ENCODE measurements at places on chromosomes 2 and 18.
A peak's percentile ranks its signal among the peaks of the same experiment; 100 is the strongest.

DNA sequence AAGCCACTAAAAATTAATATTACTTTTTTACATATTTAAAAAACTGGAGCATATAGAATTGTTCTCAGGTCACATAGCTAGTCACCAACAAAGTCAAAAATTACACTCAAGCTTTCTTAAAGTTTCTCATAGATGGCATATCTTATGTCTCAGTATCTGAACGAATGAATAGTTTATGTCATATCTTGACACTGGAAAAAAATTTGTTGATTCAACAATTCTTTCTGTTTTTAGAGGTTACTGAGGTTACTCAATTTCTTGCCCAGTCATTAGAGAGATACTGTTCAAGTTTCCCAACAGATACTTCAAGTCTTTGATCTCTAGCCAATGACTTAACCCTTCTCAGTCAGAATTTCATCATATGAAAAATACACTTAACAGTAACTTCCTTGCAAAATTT, 113.1 kb upstream of the XIRP2 start:
- no peak for DNase-seq

- no peak for DNase-seq
These were observed 441.7 kb downstream of the RNF144A start for GRCh38 chr2:7358865-7359447.

- DNase-seq, result peak; percentile 68
These were observed 42.8 kb downstream of the CCDC102B start for GRCh38 chr18:68840554-68841263.

GRCh38 chr2:217250013-217250524, 390.2 kb upstream of the TNP1 start:
- no peak for DNase-seq

GRCh38 chr18:13161276-13161899, 57.2 kb upstream of the LDLRAD4 start:
- no peak for DNase-seq

- DNase-seq, result no peak
These were observed 1.8 kb downstream of the ONECUT2 start for GRCh38 chr18:57436965-57437333.

- no peak for DNase-seq
These were observed 208.6 kb downstream of the C1D start for GRCh38 chr2:67854103-67854743.

GRCh38 chr2:132915812-132916549, 246.0 kb upstream of the LYPD1 start:
- no peak for DNase-seq

- no peak for DNase-seq
These were observed 23.7 kb upstream of the MSGN1 start for GRCh38 chr2:17792515-17792914.

GRCh38 chr18:48521723-48522122, 17.1 kb upstream of the CTIF start:
- no peak for DNase-seq

- no peak for DNase-seq
These were observed 60.1 kb downstream of the ST3GAL5 start for GRCh38 chr2:85828725-85829124.

DNA sequence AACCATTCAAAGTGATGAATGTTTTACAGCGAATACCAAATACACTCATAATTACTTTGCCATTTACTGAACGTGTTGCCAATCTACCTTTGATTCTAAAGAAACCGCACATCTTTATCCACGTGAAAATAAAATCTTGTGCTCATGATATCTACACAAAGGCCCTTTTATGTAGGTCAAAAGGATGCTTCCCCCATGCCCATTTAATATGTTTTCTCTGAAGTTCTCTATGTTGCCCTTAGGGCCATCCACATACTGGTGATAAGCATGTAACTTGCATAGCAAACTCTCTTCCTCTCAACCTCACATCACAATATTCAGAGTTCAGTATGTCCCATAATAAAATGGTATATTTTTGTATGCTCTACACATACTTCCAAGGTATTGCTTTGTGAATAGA, 380.0 kb upstream of the FIGN start:
- no peak for DNase-seq

DNA sequence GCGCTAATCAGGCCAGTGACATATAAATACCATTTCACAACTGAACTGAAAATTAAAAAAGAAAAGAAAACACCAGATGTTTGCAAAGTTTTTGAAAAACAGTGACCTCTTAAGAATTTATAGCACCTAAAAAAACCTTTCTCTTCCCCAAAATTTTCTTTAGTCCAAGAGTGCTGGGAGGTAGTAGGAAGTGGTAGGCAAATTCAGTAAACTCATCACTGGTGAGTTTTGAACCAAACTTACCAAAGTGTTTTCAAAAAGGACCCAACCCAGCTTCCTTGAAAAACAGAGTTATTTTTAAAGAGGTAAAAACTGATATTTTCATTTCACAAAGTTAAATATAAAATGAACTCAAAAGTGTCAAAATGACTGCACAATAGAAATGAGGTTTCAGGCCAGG, 90.4 kb downstream of the TMEM247 start:
- no peak for DNase-seq

DNA sequence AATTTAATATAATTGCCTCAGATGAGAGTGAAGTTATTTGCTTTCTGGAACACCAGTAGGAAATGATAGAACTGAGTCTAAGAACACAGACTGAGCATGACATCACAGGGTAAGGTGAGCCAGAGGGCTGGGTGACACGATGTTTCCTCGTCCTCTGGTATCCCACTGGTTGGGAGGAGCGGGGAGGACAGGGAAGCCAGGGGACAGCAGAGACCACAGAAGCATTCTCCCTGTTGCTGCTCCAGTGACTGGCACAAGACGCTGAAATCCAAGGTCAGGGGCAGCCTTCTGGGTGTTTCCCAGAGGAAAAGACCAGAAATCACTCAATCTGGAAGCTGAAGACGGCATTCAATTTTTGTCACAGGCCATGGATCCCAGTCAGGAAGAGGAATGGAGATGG, 363.4 kb upstream of the SOX11 start:
- no peak for DNase-seq

- DNase-seq, result no peak
These were observed 677.7 kb upstream of the CDH7 start for GRCh38 chr18:65073060-65073550.

DNA sequence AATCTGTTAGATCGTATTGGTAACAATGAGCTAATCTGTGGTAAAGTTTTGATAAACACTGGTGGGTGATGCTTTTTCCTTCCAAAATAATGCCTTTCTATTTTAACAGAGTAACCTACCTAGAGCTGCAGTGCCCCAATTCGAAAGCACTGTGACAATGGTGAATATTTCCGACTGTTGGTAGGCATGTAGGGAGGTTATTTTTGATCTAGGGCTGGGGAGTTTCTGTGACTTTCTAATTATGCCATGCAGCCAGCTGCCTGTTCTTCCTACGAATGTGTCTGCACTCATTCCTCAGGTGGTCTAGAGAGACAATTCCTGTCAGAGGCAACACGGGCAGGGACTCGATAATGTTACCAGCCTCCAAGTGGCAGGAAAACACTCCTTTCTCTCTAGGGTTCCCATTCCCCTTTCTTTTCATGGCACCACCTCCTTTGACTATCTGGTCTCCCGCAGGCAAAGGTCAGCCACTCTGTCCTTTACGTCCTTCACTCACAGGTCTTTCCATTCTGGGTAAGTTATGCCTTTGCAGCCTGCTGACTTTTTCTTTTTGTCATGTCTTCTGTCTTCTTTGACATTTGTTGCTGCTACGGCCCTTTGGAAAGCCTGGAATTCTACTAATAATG, 167.2 kb upstream of the MGAT5 start:
- DNase-seq, result no peak

- no peak for DNase-seq
These were observed 238.5 kb upstream of the FBXO11 start for GRCh38 chr2:48144777-48145176.

- no peak for DNase-seq
These were observed 194.9 kb upstream of the KYNU start for GRCh38 chr2:142682528-142682927.

- DNase-seq, result no peak
These were observed 95.0 kb upstream of the ZFP36L2 start for GRCh38 chr2:43321446-43321845.

DNA sequence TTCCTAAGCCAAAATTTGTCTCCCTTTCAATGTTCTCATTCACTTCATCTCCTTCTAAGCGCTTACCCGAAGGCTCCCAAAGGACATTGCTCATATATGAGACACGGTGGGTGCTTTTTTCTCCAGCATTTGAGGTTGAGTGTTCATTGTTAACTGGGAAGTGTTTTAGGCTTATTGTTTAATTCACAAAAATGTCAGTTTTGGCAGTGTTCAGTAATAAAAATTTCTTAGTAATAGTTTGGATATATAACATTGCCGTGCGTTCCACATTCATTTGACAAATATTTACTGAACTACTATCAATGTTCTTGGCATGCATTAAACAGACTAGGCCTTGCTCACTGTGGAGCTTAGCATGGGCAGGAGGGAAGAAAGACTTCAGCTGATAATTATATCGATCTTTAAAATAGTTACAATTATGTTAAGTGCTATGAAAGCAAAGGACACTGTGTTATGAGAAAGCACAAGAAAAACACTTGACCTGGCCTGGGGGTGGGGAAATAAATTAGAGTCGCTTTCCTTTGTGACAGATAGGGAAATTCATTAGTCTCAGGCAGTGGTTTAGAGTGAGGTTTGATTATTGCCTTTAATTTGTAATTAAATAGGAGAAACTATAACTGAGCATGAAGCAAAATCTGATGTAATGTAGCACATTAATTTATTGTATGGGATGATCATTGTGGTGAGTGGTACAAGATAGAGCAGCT, 82.2 kb upstream of the DOCK10 start:
- no peak for DNase-seq

DNA sequence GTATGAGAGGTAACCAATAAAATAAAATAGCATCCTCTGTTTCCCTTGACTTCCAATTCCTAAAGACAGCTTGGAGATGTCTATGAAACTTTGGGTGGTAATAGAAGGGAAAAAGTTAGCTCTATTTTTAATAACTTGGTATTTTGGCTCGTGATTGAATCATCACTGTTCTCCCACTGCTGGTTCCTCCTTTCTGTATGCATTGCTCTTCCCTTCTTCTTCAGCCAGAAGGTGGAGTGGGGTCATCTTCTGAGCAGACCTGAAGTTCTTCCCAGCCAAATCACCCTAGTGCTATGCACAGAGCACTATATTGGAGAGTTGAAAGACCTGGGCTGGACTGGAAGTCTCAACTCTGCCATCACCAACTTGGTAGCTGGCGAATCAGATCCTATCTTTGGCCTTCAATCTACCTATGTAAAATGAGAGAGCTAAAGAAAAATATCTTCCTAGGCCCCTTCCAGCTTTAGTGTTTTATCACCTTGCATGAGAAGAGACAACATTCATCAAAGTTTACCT, 54.1 kb downstream of the CPO start:
- no peak for DNase-seq

DNA sequence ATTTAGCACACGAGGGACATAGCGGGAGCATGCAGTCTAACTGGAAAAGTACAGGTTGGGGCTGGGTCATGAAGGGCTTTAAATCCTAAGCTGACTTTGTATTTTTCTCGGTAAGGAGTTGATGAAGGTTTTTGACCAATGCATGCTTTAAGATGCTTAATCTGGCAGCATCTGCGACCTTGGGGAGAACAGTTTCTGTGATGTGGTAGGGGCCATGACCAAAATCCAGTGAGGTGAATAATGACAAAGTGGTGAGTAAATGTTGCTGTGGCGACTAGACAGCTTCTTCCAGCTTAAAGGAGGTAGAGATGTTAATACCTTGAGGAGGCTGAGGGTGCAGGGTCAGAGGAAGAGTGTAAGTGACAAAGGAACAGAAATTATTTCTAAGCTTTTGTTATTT, 174.6 kb upstream of the ALPP start:
- DNase-seq, result no peak

DNA sequence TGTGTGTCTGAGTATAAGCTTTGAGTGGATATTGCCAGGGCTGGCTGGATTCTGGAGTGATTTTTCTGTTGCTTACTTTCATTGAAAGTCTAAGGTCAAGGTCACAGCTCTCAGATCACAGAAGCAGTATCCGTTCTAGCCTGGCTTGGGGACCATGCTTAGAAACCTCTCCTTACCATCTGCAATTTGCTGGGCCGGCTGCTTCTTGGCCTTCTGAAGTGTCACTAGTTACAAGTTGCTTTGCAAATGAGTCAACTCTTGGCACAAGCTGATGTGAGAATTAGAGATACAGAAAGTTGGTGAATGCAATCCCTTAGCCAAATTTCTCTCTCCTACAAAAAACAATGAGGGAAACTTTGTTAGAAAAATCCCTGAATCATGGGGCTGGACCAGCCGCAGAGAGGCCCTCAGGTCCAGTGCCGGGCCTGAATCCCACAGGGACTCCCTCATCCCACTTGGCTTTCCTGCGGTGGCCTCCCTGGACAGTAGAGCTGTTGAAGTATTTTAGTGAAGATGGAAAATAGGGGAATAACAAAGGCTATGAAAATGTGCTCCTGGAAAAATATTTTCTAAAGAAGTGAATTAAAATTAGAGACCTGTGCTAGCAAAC, 92.7 kb upstream of the CNGA3 start:
- no peak for DNase-seq

- no peak for DNase-seq
These were observed 148.8 kb downstream of the SMAD7 start for GRCh38 chr18:48801728-48802542.

DNA sequence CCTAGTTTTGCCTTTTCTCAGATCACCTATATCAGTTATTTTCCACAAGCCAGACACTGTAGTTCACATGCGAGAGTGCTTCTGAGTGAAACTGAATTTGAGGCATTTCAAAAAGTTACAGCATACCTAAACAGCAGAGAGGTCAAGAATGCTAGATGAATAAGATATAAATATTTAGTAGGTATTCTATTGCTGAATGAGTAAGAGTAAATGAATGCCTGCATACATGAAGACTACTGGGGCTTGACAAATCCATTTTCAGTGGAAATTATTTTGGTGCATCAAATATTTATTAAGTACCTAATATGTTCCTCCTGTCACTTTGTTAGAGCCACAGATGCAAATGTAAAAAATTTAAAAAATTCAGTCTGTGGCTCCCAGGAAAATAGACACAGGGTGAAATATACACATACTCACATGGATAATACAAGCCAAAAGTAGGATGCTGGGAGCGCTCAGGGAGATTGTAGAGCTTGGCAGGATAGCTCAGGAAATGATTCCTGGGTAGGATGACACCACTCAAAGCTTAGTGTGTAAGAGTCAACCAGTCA, 27.6 kb upstream of the CDC42EP3 start:
- no peak for DNase-seq

GRCh38 chr2:7686016-7686385, 768.8 kb downstream of the RNF144A start:
- DNase-seq, result no peak

DNA sequence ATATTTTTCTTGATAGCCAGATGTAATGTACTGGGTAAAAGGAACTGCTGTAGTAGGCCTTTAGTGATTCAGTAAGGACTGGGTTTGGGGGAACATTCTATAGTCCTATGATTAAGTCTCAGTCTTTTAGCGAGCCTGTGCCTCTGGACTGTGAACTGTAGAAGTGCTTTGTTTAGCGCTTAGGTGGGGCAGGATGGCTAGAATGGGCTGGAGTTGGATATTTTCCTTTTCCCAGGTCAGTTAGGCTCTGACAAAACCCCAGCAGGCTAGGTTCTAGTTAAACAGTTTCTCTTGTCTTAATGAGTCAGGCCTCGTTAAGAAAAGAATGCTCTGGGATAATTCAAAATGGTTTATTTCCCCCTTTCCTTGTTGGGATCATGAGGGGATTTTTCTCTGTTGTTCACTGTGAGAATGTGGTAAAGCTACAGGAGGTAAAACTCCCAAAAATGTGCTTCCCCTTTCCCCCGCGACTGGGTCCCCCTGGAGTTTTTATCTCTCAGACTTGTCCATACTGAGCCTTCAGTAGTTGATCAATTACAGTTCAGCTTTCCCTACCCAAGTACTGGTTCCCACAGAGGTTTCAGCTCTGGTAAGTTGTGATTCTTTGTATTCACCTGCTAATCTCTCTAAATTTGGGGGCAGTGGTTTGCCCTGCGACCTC, 31.5 kb downstream of the EHBP1 start:
- DNase-seq, result no peak
